NCI-H345 (cell line): ENCODE measurements at places on chromosomes 13 and 19.

- DNase-seq, result no peak
Observed at GRCh38 chr13:45943965-45944364, 92.4 kb upstream of the SIAH3 start.

GRCh38 chr19:1258707-1259205 is 10.4 kb downstream of the MIDN start:
- DNase-seq, result no peak

GRCh38 chr19:13951043-13951442 is 1.3 kb upstream of the DCAF15 start:
- no peak for DNase-seq

GRCh38 chr13:61880578-61881283 is 465.1 kb upstream of the PCDH20 start:
- DNase-seq, result no peak

- no peak for DNase-seq
Observed at GRCh38 chr19:11881151-11881800, 6.3 kb upstream of the ZNF69 start.
